NCI-H187 (cell line): ENCODE measurements at places on chromosomes 1 and 21.

DNA sequence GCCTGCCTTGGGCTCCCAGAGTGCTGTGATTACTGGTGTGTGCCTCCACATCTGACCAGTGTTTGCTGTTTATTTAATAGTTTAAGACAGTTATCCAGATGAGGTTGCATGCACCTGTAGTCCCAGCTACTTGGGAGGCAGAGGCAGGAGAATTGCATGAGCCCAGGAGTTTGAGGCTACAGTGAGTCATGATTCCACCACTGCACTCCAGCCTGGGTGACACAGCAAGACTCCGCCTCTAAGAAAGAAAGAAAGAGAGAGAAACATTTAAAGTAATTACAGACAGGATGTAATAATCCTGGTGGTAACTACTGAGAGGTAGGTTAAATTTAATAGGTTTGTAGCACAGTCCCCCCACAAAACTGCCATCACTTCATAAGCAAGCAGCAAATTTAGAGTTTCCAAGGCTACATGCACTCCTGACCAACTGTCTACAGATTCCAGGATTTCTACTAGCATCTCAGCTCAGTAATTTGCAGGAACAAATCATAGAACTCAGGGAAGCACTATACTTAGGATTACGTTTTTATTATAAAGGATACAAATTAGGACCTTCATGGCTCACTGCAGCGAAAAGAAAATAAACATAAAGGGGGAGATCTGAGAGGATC, 89.6 kb downstream of the PKN2 start:
- DNase-seq, result no peak

GRCh38 chr1:25985171-25985570, 12.7 kb downstream of the PAFAH2 start:
- no peak for DNase-seq

DNA sequence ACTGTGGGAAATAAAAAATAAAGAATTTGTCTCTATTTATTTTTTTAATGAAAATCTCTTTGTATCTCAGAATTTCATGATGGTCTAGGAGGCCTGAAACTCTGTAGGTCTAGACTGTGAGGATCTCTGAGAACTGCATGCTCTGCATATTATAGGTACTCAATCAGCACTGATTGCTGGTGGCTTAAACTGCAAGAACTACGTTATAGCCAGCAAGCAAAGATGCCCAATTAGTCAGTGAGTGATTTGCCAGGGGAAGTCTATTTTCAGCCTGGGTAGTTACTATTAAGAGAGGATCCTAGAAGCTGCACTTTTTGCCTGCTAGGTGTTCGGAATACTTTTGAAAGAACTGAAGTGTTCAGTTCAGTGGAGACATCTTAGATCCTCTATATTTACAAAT, 87.4 kb downstream of the GPR52 start:
- DNase-seq, result no peak

GRCh38 chr1:246104927-246105326, 402.2 kb downstream of the SMYD3 start:
- DNase-seq, result no peak

DNA sequence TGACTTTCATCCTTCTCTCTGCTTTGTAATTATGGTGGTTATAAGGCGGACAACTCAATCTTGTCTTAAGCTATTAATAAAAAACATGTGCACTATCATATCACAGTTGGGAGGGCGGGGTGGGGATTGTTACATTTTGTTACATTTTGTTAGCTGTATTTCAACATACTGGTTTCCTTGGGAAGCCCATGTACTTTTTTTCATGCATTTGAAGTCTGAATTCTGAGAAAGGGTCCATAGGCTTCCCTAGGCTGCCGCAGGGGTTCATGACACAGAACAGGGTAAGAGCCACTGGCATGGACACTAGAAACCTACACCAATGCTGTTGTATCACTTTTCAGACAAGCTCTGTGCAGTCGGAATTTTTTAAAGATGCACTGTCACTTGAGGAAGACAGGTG, 178.8 kb downstream of the ETS2 start:
- DNase-seq, result no peak

GRCh38 chr1:89640440-89640839, 7.5 kb downstream of the LRRC8C start:
- DNase-seq, result no peak

DNA sequence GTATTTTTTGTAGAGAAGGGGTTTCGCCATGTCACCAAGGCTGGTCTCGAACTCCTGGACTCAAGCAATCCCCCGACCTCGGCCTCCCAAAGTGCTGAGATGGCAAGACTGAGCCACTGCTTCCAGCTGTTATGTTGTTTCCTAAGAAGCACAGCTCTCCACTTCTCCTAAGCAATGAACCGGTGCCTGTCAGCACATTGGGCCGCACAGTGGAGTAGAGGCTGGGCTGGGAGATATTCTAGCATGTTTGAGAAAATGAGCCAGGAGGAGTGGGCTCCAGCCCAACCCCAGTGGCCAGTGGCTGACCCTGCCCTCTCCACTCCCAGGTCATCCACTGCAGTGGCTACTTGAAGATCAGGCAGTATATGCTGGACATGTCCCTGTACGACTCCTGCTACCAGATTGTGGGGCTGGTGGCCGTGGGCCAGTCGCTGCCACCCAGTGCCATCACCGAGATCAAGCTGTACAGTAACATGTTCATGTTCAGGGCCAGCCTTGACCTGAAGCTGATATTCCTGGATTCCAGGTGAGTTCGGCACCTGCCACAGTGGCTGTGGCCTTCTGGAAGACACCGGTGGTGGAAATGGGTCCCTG, 27.0 kb downstream of the SIM2 start:
- DNase-seq, result no peak

DNA sequence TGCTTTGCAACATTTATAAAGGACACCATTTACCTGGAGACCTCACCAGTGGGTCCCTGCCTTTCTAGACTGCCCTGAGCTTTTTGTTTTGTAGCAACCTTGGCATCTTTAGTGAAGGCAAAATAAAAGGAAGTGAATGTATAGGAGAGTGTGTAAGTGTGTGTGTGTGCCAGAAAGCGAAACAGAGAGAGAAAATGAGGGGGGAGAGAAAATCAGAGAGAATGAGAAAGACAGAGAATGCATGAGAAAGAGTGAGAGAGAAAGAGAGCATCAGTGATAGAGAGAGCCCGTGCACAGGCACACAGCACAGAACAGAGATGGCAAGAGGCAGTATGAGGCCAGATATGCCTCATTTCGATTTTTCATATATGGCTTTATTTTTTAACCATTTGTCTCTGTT, 57.5 kb downstream of the HSD3B1 start:
- DNase-seq, result no peak

- peak; percentile 88 for DNase-seq
Measured at GRCh38 chr1:211258756-211259637, at the start of gene RCOR3. RCOR3 (plus strand) TSS chr1:211259366; CDS start chr1:211259561, 195 bp downstream.

DNA sequence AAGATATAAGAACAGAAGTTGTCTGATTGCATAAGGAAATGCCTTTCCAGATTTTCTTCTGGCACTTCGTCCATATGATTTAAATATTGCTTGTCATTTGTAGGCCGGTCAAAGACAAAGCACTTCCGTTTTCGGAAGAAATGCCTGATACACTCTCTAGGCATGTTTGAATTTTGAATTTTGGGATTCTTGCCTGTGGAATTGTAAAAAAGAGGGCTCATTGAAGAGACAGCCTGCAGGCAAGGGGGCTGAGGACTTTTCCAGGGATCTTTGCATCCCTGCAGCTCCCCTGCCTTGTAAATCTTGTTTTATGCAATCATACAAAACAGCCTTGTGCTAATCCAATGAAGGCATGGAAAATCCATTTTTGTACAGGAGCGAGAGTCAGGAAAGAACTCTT, 7.4 kb downstream of the GBP4 start:
- no peak for DNase-seq

DNA sequence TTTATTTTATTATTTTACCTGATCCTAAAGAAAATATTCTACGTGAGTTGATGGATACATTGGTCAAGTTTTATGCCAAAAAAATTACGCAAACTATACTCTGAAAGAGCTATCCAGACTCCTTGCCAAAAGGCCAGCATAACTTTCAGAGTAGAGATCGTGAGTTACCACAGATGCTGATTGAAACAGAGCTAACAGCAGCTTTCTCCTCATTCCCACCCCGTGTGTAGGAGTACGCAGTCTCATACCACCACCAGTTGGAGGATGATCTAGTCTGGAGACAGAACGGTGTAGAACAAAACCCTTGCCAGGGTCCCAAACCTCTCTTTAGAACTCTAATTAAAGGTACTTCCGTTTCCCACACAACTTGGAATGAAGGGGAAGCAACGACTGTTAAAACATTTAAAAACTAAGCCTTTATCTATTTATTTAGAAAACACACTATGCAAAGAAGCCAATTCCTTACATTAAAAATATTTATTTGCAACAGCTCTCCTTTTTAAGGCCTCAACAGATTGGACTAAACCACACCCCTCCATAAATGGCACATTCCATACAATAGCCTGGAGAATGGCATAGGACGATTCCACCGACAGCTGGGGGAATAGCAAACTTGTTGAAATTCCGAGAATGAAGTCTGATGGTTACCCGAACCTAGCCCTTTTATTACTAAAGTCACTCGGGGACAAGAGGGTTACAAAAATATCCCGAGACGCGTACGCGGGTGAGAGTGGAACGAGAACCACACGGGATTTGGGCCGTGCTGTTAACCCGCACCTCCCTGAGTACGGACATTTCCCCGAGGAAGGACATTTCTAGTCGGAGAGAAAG, 1.4 kb downstream of the NUCKS1 start:
- no peak for DNase-seq

- DNase-seq, result no peak
Measured at GRCh38 chr1:176878750-176879536, 285.6 kb downstream of the ASTN1 start.

DNA sequence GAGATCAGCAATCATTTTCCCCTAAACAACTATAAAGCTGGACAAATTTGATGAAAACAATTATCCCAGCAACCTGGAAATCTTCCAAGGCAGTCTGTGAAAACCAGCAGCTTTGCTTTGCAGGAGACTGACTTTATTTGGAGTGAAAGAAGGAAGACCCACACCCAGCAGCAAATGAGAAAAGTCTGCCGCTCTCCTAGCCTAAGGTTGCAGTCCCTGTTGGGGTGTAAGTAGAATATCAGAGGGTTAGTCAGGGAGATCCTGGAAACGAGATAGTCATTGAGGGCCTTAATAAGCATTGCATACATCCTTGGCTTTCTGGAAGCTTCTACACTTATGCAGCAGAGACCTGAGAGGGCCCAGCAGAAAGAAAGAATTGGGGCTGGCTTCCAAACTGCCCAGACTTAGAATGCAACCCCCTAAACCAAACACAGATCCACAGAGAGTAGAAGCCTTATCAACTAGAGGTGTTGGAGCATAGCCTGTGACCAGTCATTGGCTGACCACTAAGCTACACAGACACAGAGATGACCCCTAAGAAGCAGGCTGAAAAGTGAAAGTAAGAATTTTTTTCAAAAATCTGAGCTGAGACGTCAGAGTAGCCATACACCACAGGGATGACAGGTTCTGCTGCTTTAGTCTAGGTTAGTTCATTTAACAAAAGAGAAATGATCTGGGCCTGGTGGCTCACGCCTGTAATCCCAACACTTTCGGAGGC, 98.3 kb downstream of the LYPLAL1 start:
- no peak for DNase-seq

DNA sequence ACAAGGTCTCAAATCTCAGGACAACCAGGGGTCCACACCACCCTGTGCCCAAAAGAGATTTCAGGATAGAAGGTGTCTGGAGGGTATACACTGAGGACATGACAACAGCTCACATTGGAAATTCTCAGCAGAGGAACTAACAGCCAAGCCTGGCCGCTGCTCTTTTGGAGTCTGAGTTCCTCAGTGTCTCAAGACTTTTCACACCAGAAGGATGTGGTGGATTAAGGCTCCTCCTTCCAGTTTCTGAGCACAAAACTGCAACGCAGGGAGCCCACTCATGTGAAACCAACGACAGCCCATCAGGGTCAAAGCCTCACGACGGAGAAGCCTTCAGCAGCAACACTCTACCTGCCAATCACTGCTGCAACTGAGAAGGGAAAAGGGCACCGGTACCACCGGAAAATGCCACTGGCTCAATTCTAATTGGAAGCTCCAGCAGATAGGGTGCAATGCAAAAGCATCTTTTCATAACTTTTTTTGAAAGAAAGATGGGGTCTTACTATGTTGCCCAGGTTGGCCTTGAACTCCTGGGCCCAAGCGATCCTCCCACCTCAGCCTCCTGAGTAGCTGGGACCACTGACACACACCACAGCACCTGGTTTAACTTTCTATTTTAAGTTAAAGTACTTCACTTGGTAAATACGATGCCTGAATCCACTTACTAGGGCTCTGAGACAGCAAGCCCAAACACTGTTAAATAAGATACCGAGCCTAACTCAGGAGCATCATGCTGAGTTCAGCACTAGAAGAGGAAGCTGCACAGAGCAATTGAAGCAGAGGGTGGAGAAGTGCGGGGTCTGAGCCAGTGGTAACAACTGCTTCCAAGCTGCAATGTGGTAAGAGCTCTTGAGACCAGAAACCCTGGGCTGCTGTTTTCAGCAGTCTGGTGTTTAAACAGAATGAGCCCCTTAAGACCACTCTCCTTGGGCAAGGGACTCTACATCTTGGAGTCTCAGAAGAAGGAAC, 7.8 kb downstream of the CAPZB start:
- peak; percentile 37 for DNase-seq

- no peak for DNase-seq
Measured at GRCh38 chr1:72678683-72679082, 396.3 kb upstream of the NEGR1 start.

GRCh38 chr1:229157480-229157879, 113.4 kb upstream of the RAB4A start:
- DNase-seq, result no peak

DNA sequence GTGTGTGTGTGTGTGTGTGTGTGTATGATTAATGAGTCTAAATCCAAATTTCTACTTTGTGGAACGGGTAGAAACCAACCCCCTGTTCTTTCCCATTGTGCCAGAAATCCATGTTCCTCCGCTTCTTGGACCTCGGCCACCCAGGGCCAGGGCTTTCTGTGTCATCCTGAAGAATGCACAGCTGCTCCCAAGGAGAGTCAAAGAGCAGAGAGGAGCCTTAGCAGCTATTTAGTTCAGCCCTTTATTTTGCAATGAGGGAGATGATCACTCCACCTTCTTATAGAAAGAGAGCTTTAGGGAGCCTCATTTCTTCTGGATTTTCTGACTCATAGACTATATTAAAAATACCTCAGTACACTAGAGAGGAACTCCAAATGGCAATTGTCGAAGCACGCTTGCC, 489.3 kb upstream of the VAMP3 start:
- no peak for DNase-seq

GRCh38 chr1:244782056-244782455, 53.4 kb upstream of the COX20 start:
- no peak for DNase-seq

DNA sequence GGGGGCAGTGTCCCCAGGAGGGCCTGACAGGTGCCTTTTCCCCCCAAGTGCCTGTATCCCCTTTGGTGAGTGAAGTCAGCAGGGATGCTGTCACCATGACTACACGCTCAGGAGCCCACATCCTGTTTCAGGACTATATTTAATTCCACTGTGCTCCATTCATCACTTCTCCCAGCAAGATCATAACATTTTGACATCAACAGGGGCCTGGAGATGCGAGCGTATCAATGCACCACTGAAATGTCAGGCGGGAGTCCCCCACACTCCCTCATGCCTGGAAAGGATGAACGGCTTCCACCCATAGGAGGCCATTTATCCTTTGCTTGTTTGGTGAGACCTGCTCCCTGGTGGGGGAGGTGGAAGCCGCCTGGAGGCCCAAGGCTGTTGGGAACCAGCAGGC, 119.1 kb downstream of the PTPRU start:
- no peak for DNase-seq
